Progenitor cell of endocrine pancreas (in vitro differentiated cells): ENCODE measurements at places on chromosomes 12 and 14.
A peak's percentile ranks its signal among the peaks of the same experiment; 100 is the strongest.

DNA sequence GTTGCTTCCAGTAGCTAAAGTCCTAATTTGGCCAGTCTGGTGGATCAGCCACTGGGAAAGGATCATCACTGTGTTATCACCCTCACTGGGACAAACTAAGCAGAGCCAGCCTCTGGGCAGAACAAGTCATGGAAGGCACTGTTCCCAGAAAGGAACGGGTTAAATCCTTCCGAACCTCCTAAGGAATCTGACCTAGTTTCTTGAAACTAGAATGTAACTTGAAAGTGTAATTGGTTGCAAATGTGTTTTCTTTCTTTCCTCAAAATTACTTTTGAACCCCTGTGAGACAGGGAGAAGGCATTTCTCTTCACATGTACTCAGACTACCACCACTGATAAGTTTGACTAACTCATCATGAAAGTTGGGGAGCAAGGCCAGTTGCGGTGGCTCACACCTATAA, 18.7 kb upstream of the KICS2 start:
- no peak for DNase-seq

- DNase-seq, result peak; percentile 26
Observed at GRCh38 chr14:100155049-100155621, 4.3 kb downstream of the DEGS2 start.

GRCh38 chr12:67758119-67758518, 109.6 kb downstream of the DYRK2 start:
- no peak for DNase-seq

DNA sequence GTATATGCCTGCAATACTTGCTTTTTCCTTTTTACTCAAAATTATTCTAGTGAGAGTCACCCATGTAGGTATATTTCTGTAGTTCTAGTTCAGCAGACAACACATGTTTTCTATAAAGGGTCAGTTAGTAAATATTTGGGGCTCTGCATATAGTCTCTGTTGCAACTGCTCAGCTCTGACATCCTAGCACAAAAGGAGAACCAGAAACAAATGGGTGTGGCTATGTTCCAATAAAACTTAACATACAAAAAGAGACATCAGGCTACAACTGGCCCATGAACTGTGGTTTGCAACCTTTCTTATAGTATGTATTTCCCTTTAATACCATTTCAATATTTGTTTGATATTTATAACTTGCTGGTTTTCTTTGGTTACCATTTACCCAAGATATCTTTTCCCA, 11.9 kb downstream of the NT5DC3 start:
- no peak for DNase-seq

DNA sequence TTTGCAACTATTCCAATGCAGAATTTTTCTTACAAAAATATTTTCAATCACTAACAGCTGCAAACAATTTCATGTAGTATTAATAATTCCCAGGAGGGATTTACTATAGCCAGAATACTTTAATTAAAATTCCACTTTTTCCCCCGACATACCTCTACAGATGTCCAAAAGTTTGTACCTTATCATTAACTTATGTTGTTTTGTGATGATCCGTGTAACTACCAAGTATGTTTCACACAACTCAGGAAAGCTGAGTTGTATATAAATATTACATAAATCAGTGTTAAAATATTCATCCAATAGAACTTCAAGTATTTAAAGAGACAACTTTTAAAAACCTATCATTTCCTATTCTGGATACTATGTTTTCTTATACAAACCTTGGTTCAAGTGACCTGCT, 2.4 kb downstream of the EPS8 start:
- DNase-seq, result no peak

- no peak for DNase-seq
Observed at GRCh38 chr14:75960231-75960630, 21.6 kb downstream of the TGFB3 start.

DNA sequence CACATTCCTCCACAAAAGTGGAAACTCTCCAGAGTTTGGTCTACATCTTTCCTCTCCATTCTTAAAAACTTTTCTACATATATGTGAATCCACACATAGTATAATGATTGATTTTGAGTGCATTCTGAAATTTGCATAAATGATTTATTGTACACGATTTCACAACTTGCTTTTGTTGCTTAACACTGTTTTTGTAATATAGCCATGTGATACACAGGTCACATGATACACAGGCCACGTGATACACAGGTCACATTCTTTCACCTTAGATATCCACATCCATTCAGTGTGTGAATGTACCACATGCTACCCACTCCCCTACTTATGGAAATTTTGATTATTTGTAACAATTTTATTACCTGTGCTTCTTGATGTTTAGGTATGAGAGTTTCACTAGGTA, 319.1 kb downstream of the ZFP36L1 start:
- no peak for DNase-seq

- no peak for DNase-seq
Observed at GRCh38 chr14:94101748-94102147, 8.8 kb upstream of the IFI27 start.
